Smooth muscle cell of the brain vasculature (primary cell): ENCODE measurements at places on chromosomes 1 and 21.

DNA sequence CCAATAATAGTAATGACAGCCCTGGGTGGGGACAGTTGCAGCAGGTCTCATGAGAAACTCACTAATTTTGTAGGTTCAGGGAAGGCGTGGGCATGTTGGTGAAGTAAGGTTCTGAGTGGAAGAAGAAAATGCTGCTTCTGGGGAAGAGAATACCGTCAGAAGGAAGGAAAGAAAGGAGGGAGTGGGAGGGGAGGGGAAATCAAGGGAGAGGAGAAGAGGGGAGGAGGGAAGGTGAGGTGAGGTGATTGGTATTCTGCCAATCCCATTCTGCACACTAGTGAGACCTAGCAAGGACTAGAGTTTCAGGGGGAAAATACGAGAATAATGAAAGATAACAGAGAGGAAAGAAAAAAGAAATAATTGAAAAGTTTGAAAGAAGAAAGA lies 32.4 kb upstream of the MGST3 start:
- DNase-seq = no peak

GRCh38 chr1:3902111-3902511 lies 2.0 kb upstream of the C1orf174 start:
- no peak for DNase-seq

- no peak for DNase-seq
Observed at GRCh38 chr1:218964471-218965185, 209.1 kb upstream of the LYPLAL1 start.

DNA sequence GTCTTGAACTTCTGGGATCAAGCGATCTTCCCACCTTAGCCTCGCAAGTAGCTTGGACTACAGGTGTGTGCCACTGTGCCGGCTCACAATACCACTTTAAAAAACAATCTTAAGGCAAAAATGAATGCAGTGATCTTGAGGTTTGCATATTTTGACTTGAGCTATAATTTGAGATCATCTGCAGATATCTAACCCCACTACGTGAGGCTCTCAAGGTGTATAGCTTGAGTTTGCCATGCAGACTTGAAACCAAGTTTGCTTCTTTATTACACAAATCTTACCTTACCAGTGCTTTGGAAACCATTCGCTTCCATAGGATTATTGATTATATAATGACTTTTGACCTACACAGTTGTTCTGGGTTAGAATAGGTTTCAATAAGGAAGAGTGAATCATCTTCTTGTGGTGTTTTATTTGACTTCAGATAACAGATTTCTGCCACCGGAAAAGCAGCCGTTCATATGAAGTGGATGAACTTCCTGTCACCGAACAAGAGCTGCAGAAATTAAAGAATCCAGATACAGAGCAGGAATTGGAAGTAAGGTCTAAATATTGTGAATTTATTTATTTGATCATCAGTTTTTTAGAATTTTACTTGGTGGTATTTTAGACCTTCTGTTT lies 155.1 kb downstream of the VPS13D start:
- no peak for DNase-seq

GRCh38 chr1:189616893-189617292 lies 860.8 kb downstream of the BRINP3 start:
- DNase-seq = no peak

- no peak for DNase-seq
Observed at GRCh38 chr1:180486092-180486491, 16.3 kb downstream of the ACBD6 start.

DNA sequence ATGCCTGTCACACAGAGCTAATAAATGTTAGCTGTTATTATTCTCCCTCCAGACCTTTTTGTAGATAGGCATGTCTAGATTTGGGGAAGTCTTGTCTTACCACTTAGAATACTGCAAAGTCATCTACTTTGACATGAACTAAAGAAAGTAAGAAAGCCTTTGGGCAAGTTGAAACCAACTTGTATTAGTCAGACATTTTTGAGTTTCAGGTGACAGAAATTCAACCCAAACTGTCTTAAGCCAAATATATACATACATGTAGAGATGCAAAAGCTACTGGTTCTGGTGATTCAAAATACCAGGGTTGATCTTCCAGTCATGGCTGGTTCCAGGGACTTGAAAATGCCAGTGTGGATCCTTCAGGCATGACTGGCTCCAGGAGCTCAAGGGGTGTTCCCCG lies 276.8 kb upstream of the TMEM51 start:
- no peak for DNase-seq

- peak; percentile 43 for DNase-seq
Observed at GRCh38 chr1:7538033-7538432, 233.1 kb upstream of the VAMP3 start.

- no peak for DNase-seq
Observed at GRCh38 chr1:10637834-10638558, 158.4 kb downstream of the CASZ1 start.

GRCh38 chr1:180515364-180515763 lies 13.0 kb upstream of the ACBD6 start:
- DNase-seq = no peak

GRCh38 chr1:59249396-59250137 lies 47.3 kb upstream of the FGGY start:
- no peak for DNase-seq

DNA sequence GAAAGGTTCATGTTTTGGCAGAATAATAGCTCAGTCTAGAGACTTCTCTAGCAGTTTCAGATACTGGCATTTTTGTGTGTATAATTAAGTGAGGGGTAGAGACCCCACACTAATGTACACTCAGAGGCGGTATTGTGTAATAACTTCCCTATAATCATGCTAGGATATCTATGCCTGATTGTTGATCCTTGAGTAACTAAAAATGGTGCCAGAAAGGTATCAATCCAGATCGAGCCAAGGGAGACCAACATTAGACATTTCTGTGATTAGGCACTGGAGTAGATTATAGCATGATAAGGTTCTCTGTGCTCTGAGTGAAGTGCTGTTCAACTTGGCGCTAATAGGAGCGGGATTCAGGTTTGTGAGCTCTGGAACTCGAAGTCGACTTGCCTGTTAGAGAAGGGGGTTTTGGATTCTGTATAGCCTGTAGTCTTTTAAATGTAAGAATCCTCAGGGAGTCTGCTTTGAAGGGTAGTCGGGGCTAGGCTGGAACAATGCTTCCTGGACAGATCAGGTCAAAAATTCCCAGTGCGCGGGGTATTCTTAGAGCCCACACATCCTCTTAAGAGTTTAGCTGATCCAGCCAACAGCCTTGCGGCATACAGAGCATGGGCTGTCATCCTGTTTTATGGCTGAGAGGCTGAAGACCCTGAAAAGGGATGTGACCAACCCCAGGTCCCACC lies 24.2 kb downstream of the MAN1C1 start:
- DNase-seq = no peak
